HCT116 (cell line): ENCODE measurements at places on chromosomes 6 and 20. TPM values are rescaled to one million over a fixed set of nuclear protein-coding genes. Genes with fewer than 3 reads are reported as not detected.

Gene MYBL2
- 92.1 TPM for total RNA-seq

Gene STX16
- total RNA-seq, result 55.1 TPM

Gene NRSN1
- not detected for total RNA-seq

Gene PLEKHG1
- total RNA-seq, result 10.4 TPM

Gene TRIM40
- total RNA-seq, result not detected

Gene ALDH8A1
- total RNA-seq, result 1.4 TPM
